Esophagus mucosa (tissue), 1 donor: ENCODE measurements at places on chromosomes 2 and 18. TPM values are rescaled to one million over a fixed set of nuclear protein-coding genes. Genes with fewer than 3 reads are reported as not detected.

DNA sequence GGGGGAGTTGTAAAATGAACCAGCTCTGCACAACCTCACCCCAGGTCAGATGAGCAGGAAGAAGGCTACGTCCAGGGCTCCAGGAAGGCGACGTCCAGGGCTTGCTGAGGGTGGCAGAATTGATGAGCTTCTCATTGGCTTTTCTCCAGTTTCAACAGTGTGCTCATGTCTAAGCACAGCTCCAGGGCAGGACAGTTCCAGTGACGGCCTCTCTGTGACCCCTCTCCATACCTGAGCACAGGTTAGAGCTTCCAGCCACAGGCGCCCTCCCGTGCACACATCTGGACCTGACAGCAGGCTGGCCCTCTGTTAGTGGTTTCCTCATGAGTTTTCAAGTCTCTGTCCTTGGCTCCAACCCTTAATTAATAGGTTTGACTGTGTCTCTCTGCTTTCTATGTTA lies 327.6 kb downstream of the ZNF516 start:
- ATAC-seq = peak; percentile 51

DNA sequence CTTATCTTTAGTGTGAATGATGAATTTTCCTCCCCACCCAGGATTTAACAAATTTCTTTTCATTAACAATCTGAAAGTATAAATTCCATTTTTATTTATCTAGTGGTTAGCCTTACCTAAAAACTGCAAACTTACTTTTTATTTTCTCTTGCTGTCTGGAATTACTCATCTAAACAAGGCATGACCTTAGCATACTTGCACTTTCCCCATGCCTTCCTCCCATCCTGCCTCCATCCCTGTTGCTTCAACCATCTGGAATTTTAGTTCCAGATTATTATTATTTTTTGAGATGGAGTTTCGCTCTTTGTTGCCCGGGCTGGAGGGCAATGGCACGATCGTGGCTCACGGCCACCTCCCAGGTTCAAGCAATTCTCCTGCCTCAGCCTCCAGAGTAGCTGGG lies 35.6 kb downstream of the GDF7 start:
- no peak for ATAC-seq

Gene GCG
- total RNA-seq = not detected

Gene WNT10A
- 3.4 TPM for total RNA-seq
